Activated T-cell treated with anti-CD3 and anti-CD28 coated beads for 48 hours (primary cell): ENCODE measurements at places on chromosomes 5 and 9.

DNA sequence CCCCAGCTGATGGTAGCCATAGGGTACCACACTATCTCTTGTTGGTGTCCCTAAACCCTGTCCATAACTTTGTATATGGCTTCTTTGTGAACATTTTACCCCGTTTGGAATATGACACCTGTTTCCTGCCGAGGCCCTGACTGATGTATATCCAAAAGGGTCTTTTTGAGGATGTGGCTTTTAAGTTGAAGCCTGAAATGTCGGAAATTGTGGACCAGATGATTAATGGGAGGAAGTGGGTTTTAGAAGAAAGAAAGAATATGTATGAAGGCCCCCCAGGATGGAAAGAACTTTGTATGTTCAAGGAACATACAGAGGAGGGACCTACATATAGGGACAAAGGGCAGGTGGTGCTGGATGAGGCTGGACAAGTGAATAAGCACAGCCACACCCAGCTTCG lies 16.7 kb upstream of the TNFSF8 start:
- DNase-seq, result no peak

DNA sequence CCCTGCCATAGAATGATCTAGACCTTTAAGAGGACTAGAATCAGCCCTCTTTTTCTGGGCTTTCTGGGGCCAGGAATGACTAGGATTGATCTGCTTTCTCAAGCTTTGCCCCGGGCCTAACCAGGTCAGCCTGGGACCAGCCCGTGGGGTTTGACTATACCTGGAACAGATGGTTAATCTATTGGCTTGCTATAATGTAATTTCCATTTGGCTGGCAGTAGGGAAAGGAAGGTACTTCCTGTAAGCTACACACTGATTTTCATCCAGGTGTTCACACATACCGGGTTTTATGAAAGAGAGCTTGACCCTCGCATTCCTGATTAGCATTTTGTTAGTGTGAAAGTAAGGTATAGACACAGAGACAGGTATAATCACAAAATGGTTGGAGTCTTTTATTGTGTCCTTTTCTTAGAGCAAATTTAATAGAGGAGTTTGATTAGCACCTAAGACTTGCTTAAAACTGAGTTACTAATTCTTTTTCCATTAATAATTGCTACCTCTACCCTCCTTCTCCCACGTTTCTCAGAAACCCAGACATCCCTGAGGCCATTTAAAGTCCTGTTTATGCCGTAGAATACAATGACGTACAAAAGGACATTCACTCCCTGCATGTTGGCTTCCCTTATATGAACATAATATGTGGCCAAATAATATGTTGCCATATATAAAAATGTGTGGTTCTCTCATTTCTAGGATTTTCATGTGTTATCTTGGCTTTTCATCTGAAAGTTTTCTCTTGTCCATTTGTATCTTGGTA lies 17.3 kb downstream of the LNPEP start:
- DNase-seq, result no peak

DNA sequence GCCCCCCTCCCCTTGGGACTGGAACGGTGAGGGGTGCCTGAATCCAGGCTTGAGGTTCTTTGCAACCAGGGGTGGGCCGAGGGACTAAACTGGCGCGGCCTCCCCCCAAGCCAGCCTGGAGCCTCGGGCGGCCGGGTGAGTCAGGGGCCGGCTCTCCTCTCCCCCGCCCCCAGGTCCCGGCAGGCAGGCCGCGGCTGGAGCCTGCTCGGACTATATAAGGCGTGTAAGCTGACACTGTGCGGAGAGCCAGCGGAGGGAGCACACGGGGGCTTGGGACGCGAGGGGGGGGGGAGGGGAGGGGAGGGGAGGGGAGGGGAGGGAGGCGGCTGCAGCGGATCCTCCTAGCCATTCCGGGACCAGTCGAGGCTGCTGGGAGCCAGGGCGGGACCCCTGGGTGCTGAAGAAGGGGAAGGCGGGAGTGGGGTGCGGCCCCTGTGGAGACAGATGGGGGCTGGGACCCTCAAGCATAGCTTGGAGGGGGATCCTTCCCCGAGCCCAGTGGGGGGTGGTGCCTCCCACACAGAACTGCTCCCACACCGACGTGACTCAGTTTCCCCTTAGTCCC lies 595 bp downstream of the PDLIM7 start:
- DNase-seq, result no peak

- no peak for DNase-seq
Observed at GRCh38 chr5:73917433-73917832, 291.4 kb downstream of the ARHGEF28 start.

- no peak for DNase-seq
Observed at GRCh38 chr5:94784536-94785505, 166.4 kb downstream of the SLF1 start.

DNA sequence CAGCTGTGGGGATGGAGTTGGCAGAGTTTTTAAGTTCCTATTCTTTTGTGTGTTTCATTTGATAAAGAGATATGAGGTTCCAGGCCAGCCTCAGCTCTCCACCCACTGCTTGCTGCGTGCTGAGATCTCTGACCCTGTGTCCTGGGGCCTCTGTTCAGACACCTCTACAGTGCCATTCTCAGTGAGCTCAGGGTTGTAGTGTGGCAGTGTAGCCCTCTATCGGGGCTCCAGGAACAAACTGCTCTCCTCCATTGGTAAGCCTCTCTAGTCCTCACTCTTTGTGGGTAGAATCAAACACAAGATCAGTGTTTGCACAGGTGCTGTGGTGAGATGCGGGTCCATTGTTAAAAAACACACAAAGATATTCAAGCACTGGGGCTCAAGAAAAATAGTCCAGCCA lies 386.6 kb upstream of the RPS23 start:
- DNase-seq, result no peak

GRCh38 chr9:105873801-105874200 lies 179.5 kb downstream of the TMEM38B start:
- no peak for DNase-seq

DNA sequence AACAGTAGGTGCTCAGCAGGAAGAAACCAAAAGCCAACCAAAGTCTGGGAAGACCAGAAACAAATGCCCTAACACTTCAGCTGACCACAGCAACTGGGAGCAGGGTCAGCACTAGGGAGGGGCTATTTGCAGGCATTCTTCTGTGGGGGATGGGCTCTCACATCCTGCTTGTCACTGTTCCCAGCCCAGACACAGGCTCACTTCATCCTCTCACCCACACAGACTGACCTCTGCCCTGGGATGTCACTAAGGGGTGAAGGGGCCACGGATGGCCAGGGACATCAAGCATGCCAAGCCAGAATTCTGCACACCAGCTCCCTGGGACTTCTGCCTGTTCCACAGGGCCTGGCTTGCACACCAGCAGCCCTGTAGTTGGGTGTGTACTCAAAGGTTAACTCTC lies 28.7 kb downstream of the GFRA3 start:
- DNase-seq, result no peak

DNA sequence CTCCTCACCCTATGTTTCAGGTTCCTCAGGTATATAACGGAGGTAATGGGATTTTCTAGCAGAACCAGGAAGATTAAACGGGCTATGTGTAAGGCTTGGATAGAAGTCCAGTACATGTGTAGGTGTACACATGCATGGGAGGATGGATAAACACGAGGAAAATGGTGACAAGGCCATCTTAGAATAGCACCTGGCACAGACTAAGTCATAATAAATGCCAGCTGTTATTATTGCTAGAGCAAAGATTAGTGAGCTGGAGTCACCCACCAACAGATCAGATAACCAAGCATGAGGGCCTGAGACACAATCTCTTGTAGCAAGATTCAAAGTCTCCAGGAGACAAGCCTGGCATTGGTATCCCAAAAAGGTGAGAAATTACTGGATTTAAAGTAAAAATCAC lies 21.1 kb downstream of the SPOCK1 start:
- DNase-seq, result no peak
